ENCODE measurements at places on chromosomes 2 and 18.

DNA sequence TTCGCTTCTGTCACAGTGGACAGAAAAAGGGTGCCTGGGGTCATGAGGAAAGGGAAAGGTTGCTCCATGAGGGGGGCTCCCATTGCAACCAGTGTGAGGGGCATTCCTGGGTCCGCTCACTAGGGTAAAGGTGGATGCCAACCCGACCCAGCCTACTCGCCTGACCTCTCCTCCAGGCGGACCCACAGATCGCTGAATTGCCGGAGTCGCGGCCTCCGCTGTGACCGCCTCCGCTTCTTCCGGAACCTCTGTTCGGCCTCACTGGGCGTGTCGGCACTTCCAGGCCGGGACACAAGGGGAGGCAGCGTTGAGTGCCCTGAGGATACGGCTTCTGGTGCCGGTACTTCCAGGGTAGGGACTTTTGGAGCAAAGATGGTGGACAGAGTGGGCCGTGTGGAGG lies 57.1 kb downstream of the TRABD2A start:
- DNase-seq, result peak; percentile 56

DNA sequence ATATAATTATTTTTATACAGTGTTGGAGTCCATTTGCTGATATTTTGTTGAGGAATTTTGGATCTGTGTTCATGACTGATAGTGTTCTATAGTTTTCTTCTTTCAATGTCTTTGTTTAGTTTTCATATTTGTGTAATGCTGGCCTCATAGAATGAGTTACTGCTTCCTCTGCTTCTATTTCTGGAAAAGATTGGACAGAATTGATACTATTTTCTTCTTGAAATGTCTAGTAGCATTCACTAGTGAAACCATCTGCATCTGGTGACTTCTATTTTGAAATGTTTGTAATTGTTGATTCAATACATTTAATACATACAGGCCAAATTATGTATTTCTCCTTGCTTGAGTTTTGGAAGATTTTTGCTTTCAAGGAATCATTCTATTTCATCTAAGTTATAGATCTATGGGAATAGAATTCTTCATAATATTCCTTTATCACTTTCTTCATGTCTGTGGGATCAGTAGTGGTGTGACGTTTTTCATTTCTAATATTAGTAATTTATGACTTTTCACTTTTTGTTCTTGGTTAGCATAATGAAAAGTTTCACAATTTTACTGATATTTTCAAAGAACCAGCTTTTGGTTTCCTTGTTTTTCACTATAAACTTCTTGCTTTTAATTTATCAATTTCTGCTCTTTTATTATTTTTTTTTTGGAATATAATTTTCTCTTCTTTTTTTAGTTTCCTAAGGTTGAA lies 509.9 kb upstream of the VRK2 start:
- DNase-seq, result no peak

- DNase-seq, result no peak
These were observed 56.3 kb downstream of the DNMT3A start for GRCh38 chr2:25285265-25286024.

DNA sequence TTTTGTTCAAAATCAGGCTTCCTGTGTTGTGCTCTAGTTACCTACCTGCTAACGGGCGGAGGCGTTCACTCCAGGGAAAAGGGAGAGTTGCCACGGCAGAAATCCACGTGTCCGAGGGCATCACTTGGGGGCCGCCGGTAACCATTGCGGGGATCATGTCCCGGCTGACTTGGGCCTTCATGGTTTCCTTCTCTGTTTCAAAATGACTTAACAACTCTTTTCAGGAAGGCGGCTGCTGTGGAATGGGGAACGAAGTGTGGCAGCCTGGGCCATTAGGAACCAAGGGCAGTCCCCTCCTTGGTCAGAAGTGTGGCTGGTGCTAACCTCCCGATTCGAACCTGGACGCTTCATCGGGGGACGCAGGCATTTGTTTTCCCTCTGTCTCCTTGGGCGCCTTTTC lies 56.8 kb downstream of the INPP5D start:
- DNase-seq, result no peak

GRCh38 chr18:62663731-62664336 lies 51.5 kb upstream of the PHLPP1 start:
- no peak for DNase-seq

GRCh38 chr18:32174719-32175118 lies 15.1 kb upstream of the MEP1B start:
- DNase-seq, result no peak

DNA sequence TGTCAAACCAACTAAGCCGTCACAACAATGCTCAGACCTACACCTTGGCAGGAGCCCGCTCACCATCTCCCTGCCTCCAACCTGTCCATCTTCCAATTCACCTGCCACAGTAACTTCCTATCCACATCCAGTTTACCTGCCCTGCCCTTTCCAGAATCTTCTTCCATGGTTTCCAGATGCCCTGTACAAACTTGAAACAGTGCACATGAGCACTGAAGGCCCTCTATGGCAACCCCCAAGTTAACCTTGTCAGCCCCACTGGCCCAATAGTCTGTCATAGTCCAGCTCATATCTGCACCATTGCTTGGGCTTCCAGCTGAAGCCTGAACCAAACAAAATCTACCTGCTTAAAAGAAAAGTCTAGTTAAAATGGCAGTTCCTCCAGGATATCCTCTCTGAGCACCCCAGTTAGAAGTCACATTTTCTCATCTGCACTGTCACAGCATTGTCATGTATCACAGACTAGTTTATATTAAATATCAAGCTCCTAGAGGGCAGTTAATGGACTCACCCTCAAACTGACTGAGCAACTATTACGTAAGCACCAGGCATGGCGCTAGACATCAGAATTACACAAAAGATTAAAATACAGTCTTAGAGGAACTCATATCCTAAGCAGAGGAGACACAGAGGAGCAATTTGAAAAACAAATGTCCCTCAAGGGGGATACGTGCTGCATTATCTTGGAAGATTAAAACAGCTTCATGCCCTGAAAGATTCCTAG lies 11.6 kb downstream of the NFE2L2 start:
- DNase-seq, result no peak

GRCh38 chr2:127530245-127531140 lies 4.2 kb upstream of the IWS1 start:
- DNase-seq, result no peak

DNA sequence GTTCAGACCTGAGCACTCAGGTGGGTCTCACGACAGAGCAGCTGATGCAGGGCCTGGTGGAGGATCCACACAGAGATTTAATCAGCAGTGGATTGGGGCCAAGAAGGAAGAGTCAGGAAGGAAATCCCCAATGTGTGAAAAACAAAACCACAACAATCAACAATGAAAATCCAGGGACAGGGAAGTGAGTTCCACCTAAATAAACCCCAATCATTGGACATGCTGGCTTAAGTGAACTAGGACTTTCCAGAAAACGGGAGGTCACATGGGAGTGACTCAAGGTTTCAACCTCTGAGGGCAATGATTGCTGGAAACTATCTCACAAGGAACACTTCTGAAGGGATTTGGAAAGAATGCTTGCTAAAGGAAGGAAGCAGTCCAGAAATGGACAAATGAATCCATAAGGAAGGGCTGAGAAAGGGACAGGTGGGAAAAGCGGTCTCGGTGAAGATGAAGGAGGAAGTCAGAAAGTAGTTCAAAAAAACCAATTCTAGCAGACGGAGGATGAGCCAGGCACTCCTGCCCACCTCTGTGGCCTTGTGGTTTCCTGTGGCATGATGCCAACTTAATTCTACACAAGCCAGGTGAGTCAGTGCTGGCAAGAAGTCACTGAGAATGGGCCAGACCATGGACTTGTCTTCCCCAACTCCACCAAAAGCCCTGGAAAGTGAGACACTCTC lies 15.4 kb upstream of the XDH start:
- no peak for DNase-seq

DNA sequence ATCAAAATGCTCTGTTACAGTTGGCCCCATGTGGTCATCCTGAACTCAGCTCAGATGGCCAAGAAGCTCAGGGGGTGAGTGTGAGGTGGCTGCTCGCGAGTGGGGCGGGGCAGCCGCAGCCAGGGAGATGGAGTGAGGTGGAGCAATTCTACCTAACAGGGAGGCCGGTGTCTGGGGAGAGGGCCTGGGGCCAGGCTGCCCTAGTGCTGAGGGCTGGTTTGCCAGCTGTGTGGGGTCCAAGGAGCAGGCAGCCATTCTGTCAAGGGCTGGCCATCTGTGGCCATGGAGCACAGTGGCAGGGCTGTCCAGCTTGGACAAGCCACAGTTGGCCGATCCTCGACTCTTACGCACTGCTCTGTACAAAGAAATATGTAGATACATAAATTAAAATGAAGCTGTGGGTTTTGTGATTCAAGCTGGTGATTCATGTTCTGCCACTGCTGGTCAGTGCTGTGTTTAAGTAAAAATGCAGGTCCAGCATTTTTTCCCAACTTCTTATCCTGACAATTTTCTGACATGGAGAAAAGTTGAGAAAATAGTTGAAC lies 82.1 kb downstream of the HS6ST1 start:
- no peak for DNase-seq

DNA sequence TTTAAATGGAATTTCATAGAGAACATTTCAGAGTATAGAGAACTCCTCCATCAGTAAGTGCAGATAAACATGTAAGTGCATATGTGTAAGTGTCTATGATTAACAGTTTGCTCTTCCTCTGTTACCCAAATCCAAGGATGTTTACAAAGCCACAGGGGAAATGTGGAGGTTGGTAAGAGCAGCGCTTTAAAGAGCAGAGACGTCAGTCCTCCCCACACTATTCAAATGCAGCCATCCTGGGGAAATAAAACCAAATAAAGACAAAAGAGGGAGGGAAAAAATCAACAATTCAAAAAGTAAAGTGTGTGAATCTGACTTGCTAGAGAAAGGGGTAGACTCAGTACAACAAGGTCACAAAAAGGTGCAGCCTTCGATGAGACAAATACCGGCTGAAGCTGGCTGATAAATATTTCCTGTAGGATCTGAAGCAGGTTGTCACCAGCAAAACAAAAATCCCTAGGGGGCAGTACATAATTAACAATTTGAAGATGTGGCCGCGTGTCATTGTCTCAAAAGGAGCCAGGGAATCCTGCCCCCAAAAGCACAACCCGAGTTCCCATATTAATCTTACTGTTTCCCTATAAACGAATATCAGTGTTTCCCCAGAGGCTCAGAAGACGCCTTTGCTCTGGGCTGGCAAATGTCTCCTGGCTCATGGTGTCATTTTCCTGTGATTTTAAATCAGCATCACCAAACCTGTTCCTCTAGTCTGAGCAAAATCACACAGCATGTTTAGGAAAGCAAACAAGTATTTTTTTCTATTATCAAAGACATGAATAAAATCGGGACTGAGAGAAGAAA lies 216.5 kb downstream of the CDCA7 start:
- no peak for DNase-seq

GRCh38 chr2:200913654-200914053 lies 24.5 kb downstream of the NIF3L1 start:
- no peak for DNase-seq
